Stimulated activated CD4-positive, alpha-beta T cell treated with anti-CD3 and anti-CD28 coated beads, Interleukin-15, amount 100 ng/mL, for 1 hour (primary cell): ENCODE measurements at places on chromosomes 11 and 22.

DNA sequence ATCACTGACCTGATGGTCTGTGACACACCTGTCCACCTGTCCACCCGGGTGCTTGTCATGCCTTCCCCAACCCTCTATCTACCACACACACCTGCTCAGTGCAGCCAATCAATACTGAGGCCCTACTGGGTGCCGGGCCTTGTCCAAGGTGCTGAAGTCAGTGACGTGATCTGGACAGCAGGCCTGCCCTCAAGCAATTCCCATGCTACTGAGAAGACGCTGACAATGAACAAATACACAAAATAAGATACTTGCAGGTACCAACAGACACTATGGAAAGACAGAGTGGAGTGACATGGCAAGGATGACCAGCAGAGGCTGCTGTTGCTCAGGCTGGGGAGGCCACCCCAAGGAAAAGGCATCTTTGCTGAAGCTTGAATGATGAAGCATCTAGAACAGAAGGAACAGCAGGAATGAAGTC, 21.2 kb downstream of the PLAAT3 start:
- no peak for DNase-seq

DNA sequence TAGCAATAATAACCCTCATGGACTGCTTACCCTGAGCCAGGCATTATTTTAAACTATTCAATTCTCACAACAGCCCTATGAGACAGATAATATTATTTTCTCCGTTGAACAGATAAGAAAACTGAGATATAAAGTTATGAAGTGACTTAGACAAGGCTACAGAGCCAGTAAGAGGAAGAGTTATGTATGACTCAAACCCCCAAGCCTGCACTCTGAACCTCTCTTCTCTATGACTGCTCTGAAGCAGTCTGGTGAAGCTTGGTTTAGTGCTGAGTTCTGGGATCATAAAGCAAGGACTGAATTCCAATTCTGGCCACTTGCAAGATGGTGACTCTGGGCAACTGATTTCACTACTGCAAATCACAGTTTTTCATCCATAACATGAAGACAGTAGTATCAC, 34.5 kb downstream of the TNKS1BP1 start:
- no peak for DNase-seq

DNA sequence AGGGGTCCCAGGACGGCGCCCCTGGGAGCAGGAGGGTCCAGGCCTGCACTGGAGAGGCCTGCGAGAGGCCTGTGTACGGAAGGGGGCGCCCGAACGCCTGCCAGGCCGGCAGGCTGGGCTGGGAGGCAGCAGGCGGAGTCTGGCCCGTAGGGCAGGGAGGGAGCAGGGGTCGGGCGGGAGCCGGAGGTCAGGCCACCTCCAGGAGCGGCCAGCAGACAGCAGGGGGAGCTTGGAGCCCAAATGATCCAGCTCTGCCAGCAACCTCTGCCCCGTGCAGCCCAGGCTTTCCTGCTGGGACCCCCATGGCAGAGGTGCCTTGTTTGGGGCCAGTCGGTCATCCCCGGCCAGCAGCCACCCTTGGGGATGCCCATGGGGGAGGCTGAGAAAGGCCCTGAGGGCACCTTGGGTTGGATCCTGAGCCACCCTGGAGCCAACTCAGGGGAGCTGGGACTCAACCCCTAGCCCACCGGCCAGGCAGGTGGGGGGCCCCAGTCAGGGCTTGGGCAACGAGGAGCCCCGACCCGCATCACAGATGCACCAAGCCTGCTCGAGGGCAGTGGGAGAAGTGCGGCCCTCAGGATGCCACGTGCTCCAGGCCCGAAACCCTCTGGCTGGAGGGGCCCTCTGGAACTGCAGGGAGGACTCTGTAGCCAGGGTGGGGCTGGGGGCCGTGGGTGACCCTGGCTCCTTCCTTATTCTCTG, 9.6 kb upstream of the SYT8 start:
- DNase-seq: no peak

- DNase-seq: no peak
These were observed 9.0 kb upstream of the CYTH4 start for GRCh38 chr22:37273126-37273845.

- no peak for DNase-seq
These were observed 44.6 kb downstream of the SFI1 start for GRCh38 chr22:31540966-31541365.

GRCh38 chr11:132337819-132338416, 967.5 kb downstream of the NTM start:
- DNase-seq: no peak

DNA sequence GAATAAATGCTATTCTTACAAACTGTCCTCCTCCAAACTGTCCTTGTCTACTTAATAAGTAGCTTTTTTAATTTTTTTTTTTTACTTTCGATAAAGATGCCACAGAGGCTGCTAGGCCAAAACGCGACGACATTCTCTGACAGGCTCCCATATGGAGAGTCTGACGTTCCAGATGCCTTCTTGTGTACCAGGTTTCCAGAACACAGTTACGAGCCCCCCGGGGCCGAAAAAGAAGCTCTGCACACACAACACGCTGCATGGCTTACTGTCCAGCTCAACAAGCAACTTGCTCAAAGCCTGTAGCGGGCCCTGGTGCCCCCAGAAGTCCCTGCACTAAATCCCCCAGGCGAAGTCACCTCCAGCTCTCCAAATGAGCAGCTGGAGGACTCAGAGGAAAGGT, 39.3 kb downstream of the LARGE1 start:
- DNase-seq: no peak

GRCh38 chr11:120401506-120401905, 65.3 kb downstream of the ARHGEF12 start:
- no peak for DNase-seq

GRCh38 chr11:84381666-84382065, 1095.5 kb upstream of the CCDC90B start:
- DNase-seq: no peak

GRCh38 chr11:100939571-100939970, 190.0 kb downstream of the PGR start:
- no peak for DNase-seq

GRCh38 chr22:23495614-23496444, 84.3 kb downstream of the IGLL1 start:
- no peak for DNase-seq

DNA sequence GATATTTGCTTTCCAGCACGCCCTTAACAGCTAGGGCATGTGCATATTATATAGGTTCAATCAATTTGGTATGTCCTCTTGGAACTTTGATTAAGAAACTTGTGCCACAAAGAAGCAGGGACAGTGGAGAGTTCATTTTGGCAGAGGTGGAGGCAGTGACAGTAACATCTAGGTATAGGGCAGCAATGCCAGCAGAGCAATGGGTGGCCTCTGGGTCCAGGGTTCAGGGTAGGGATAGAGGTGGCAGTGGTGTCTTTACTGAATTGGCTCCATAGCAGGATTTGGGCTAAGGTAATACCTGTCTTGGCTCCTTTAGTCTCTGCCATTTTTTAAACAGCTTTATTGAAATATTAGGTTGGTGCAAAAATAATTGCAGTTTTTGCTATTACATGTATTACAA, 24.4 kb upstream of the POLD3 start:
- DNase-seq: no peak

- DNase-seq: no peak
These were observed 31.5 kb downstream of the ZBTB16 start for GRCh38 chr11:114090976-114091375.

DNA sequence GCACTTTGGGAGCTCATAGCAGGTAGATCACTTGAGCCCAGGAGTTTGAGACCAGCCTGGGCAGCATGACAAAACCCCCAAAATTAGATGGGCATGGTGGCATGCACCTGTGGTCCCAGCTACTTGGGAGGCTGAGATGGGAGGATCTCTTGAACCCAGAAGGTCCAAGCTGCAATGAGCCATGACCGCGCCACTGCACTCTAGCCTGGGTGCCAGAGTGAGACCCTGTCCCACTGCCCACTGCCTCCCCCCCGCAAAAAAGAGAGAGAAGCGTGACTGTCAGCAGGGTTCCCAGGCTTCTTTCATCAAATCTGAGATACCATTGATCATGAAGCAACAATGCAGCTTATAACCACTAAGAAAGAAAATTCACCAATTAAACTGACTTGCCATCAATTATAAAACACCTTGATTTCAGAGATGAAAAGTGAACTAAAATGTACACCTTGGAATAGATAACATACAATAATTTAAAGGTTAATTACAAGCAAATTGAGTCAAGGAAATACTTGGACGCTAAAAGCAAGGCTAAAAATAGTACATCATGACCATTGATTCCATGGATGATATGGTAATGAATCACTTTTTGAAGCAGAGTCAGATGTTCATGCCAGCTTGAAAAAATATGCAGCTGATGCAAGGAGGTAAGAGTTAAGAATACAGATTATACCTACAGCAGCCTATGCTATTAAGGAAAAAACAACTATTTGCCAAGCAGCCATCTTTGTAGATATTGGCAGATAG, 90.8 kb upstream of the ALKBH3 start:
- no peak for DNase-seq

GRCh38 chr22:23262518-23263332, 82.4 kb downstream of the BCR start:
- no peak for DNase-seq

GRCh38 chr11:58622344-58622743, at the start of gene CNTF:
Gene CNTF (plus strand): TSS chr11:58622665. CDS start chr11:58622753, 88 bp downstream.
- no peak for DNase-seq

- DNase-seq: no peak
These were observed 138.5 kb upstream of the CTSC start for GRCh38 chr11:88475991-88476418.

DNA sequence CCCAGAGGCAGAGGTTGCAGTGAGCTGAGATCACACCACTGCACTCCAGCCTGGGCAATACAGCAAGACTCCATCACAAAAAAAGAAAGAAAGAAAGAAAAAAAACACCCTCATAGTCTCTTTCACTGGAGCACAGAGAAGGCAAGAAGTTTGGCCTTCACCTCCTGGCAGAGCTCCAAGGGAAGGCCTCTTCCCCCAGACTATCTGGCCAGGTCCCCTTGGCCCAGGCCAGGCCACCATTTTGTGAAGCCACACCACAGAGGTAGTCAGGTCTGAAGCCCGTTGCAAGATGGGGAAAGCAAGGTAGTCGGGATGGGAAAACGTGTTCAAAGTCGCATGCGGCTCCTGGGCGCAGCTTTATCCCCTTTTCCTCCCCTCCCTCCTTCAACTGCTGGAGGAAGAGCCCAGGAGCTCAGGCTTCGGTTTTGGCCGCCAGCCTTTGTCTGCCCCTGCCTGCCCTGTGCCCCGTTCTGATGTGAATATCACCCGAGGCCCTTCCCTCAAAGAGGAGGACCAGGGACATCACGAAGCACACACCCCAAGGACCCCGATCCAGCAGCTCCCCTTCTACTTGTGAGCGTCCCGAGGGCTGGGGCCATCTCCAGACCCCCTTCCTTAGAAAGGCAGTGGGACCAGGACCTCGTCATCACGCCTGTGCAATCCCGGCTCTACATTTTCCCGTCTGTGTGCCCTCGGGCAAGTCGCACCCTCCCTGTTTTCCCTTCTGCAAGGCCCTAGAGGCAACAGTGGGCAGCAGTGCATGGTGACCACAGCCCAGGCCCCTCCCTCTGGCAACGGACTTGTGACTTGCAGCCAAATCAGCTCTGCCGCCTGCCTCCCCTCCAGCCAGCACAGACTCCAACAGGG, 17.7 kb downstream of the CABP7 start:
- no peak for DNase-seq

DNA sequence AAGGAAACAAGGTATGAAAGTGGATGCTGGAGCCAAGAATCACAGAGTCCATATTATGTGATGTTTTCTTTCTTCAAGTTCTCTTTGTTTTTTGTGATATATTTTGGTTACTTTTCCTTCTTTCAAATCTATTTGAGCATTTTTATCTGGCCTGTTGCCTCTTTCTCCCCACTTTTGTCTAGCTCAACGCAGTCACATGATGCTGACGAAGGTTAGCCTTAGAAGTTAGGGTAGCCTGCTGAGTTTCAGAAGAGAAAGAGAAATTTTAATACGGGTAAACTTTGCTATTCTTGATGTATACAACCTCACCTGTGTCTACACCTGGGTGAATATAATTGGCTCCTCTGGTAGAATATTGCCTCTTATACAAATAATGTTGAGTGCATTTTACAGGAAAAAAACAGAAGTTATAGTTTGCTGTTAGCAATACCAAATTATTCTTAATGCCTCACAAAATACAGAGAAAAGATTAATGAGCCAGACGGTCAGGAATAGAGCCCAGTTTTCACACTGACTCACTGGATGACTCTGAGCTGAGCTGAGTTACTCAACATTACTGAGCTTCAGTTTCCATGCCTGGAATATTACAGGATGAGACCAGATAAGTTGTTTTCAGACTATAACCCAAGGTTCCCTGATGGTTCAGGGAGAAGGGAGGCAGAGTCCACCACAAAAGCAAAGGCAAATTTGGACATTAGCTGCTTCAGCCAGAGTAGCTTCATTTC, 161.6 kb upstream of the BDNF start:
- DNase-seq: no peak

DNA sequence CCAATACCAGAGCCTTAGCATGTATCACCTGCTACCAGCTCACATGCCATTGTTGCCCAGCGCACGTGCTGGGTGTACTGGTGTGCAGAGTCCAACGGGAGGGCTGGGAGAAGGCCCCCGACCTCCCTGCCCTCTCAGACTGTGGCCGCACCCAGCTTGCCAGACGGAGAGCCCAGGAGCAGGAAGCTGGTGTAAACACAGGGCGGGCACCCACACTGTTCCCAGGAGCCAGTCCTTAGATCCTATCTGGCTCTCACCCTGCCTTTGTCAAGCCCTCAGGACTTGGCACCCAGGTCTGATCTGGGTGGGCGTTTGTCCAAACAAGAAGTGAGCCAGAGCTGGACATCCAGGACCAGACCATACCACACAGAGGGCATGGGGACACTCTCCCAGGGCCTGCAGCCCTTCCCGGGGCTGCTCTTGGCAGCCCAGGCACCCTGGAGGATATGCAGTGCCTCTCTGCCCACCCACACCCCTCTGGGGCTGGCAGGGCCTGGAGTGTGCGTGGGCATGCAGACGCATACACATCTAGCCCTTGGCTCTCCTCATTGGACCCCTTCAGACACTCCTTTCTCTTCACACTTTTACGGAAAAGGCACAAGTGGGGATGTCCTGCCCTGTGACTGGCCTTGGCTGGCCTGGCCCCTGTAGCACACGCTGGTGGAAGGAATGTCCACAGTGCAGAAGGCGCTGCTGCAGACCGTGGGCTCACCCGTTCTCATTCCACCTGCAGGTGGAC, 19.9 kb upstream of the CLDN5 start:
- no peak for DNase-seq

- no peak for DNase-seq
These were observed 57.5 kb upstream of the PLET1 start for GRCh38 chr11:112318184-112318591.

DNA sequence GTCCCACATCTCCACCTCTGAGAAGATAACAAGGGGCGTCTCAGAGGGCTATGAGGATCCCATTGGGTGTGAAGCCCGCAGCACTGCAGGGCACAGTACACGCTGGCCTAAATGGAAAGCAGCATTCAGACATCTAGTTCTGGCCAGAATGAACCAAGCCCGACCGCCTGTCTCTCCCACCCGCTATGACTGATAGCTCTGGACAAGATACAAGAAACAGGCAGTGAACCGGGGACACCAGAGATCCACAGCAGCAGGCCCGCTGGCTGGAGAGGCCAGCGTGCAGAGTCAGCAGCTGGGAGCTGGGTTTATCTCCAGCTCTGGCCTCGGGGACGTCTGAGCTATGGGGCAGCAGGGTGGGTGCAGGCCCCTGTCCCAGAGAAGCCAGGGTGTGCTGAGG, 9.6 kb downstream of the CERK start:
- DNase-seq: no peak

- DNase-seq: no peak
These were observed 1.3 kb downstream of the FAM180B start for GRCh38 chr11:47587723-47588326.
